ENCODE measurements at places on chromosomes 12 and 14.

DNA sequence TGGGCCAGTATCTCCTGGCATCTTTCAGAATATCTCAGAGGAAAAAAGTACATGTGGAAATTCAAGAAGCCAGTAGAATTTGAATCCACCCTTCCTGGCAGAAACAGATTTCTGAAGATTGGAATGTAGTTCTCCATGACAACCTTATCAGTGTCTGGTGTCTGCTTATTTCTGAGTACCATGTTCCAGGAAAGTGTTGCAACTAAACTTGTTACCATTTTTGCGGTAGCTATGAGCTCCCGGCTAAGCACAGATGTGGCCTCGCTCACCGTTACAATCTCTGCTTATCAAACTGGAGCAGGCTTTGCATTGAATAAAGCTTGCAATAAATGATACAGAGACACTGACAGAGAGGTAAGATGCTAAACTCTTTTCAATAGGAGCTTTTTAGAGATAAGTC lies 13.0 kb upstream of the ITPR2 start:
- no peak for DNase-seq

DNA sequence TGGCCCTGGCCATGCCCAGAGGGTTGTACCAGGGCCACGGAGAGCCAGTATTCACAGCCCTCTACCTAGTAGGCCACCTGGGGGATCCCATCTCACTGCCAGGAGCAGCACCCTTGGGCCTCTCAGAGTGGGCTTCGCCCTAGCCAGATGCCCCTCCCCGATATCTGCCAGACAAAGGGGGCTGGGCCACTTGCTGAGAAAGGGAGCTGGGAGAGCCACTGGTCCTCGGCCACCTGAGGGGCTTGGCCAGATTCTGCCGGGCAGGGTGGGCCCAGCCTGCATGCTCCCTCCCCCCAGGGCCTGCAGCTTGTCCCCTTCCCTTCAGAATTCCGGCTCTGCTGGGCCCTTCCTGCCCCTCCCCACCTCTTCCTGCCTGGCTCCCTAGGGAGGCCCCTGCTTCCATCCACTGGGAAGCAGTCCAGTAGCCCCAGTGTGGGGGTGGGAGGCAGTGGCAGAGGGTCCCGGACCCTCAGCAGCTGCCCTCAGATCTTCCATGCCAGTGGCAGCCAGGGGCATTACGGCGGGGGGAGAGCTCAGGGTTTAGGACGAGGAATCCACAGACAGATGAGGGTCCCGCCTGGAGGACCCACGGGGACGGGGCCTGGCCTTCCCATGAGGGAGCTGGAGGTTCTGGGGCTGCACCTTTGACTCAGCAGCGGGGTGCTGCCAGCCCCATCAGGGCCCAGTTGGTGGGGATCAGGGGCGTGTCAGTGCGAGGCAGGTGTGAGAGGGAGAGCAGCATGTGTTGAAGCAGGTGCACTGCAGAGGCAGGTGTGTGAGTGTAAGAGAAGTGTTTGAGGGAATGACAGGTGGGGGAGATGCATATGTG lies 2.4 kb downstream of the CRIP2 start:
- no peak for DNase-seq

GRCh38 chr14:60599727-60600126 lies 49.5 kb downstream of the SIX1 start:
- no peak for DNase-seq

DNA sequence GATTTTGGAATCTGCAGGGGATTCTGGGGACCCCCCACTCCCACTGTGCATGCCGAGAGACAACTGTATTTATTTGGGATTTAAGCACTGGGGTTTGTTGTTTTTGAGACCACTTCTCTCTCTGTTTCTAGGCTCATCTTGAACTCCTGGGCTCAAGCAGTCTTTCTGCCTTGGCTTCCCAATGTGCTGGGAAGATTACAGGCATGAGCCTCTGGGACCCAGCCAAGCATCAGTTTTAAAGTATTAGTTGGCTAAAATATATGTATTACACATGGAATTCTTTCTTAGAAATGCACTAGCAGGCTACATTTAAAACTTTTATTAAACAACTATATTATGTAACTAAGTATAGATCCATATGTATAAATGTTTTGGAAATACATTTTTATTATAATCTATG lies 78.3 kb downstream of the AEBP2 start:
- DNase-seq = peak; percentile 72

- DNase-seq = no peak
Measured at GRCh38 chr12:94078138-94078723, 70.1 kb upstream of the PLXNC1 start.
